ENCODE measurements at places on chromosomes 16 and 17. TPM values are rescaled to one million over a fixed set of nuclear protein-coding genes. Genes with fewer than 3 reads are reported as not detected.

HS3ST2 gene
- not detected for total RNA-seq

DNA sequence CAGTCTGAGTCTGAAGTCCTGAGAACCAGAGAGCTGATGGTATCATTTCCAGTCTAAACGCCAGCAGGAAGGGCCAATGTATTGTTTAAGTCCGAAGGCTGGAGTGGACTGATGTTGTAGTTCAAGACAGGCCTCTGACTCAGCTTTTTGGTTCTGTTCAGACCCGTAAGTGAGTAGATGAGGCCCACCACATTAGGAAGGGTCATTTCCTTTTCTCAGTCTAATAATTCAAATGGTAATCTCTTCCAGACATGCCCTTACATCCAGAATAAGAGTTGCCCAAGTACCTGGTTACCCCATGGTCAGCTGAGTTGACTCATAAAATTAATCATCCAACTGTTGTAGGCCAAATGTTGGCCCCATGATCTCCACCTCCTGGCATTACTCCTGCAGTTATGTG, 442.6 kb upstream of the HSBP1 start:
- DNase-seq: peak; percentile 76
- no peak overlapping the region for H3K4me3 ChIP-seq
- peaks cover 10% of the 10 kb centered on the region for H3K4me1 ChIP-seq
- H3K36me3 ChIP-seq: no peaks in the 10 kb centered on the region
- H3K27me3 ChIP-seq: no peaks in the 10 kb centered on the region
- peak overlapping the region; percentile 35 for H3K27ac ChIP-seq

DNA sequence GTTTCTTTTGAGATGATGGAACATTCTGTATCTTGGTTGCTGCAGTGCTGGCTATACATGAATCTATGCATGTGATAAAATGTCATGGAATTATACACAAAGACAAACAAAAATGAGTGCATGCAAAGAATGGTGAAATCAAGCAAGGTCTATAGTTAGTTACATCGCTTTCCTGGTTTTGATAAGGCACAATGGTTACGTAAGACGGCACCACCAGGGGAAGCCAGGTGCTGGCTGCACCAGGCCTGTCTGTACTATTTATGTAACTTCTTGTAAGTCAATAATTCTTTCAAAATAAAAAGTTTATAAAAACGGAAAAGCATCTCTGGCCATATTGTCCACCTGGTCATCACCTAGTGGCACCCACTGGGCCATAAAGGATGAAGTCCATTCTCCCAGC, 46.5 kb downstream of the ARHGAP27 start:
- no peak overlapping the region for H3K4me3 ChIP-seq
- H3K4me1 ChIP-seq: 0 out of 2 replicates have a peak, but pooled peaks cover 11% of the 10 kb centered on the region
- no peak for DNase-seq
- no peak overlapping the region for H3K27ac ChIP-seq
- H3K27me3 ChIP-seq: no peaks in the 10 kb centered on the region

- DNase-seq: no peak
- no peak overlapping the region for H3K4me3 ChIP-seq
- H3K4me1 ChIP-seq: peaks cover 14% of the 10 kb centered on the region
- peaks cover 12% of the 10 kb centered on the region for H3K27me3 ChIP-seq
These were observed 37.9 kb upstream of the SLC38A10 start for GRCh38 chr17:81332914-81333528.

SOST gene
- not detected for total RNA-seq

FOXF1 gene
- total RNA-seq: 4.0 TPM

DNA sequence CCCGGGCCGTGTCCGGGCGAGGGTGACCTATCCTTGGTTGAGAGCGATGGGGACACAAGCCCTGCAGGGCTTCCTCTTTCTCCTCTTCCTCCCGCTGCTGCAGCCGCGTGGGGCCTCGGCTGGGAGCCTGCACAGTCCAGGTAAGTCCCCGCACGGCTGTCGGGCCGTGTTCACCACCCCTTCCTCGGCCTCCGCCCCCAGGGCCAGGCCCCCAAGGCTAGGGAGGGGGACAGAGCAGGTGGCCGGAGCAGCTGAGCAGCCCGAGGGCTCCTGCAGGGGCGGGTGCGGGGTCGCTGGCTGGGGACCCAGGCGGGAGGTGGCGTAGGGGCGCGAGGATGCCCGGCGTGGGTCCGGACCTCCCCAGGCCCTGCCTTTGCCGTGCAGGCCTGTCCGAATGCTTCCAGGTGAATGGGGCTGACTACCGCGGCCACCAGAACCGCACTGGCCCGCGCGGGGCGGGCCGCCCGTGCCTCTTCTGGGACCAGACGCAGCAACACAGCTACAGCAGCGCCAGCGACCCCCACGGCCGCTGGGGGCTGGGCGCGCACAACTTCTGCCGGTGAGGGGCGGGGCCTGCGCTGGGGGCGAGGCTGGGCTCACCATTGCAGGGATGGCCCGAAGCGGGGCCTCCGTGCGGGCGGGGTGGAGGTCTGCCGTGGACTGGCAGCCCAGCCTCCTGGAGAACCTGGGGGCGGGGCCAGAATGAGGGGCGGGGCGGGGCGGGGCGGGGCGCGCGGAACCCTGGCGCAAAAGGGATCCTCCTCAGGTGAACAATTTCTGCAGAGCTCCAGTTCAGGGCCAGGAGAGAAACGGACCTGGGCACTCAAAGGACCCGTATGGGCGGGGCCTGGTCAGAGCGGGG, 631 bp downstream of the KREMEN2 start:
- peaks cover 55% of the 10 kb centered on the region for H3K27me3 ChIP-seq
- no peak overlapping the region for H3K27ac ChIP-seq
- no peaks in the 10 kb centered on the region for H3K36me3 ChIP-seq
- H3K4me1 ChIP-seq: no peaks in the 10 kb centered on the region
- no peak overlapping the region for H3K4me3 ChIP-seq

DNA sequence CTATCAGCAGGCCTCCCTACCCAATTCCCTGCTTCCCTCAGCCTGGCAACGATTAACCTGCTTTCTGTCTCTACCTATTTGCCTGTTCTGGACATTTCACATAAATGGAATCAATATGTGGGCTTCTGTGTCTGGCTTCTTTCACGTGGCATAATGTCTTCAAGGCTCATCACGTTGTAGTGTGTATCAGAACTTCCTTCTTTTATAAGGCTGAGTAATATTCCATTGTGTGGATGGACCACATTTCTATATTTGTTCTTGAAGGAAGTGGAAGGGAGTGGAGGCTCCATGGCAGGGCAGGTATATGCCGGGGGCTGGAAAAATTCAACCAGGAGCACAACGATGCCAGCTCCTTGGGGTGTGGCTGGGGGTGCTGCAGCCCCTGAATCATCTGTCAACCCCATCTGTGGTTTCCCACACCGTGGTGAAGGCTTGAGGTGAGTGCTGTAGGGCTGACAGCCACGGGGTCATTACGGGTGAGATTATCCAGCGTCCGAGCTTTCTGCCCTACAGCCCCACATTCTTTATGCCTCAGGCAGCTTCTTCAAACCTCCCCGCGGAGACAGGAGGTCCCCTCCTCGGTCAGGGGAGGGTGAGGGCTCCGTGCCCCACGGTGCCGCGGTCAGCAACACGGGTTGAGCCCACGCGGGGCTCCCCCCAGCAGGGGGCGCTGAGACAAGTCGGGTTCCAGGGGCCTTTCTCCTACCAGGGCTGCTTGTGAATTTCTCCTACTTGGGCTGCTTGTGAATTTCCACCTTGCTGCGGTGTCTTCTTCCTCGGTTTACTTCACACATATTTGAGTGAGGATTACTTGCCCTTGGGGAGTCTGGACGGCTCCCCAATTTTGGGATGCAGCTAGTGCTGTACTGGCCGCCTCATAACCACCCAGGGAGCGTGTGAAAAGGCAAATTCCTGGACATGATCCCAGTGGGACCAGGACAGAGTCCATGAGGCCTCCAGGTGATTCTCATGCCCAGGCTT, 18.3 kb upstream of the WFIKKN2 start:
- H3K4me1 ChIP-seq: no peaks in the 10 kb centered on the region
- peaks cover 6% of the 10 kb centered on the region for H3K27me3 ChIP-seq
- no peaks in the 10 kb centered on the region for H3K36me3 ChIP-seq
- peak; percentile 58 for DNase-seq

DNA sequence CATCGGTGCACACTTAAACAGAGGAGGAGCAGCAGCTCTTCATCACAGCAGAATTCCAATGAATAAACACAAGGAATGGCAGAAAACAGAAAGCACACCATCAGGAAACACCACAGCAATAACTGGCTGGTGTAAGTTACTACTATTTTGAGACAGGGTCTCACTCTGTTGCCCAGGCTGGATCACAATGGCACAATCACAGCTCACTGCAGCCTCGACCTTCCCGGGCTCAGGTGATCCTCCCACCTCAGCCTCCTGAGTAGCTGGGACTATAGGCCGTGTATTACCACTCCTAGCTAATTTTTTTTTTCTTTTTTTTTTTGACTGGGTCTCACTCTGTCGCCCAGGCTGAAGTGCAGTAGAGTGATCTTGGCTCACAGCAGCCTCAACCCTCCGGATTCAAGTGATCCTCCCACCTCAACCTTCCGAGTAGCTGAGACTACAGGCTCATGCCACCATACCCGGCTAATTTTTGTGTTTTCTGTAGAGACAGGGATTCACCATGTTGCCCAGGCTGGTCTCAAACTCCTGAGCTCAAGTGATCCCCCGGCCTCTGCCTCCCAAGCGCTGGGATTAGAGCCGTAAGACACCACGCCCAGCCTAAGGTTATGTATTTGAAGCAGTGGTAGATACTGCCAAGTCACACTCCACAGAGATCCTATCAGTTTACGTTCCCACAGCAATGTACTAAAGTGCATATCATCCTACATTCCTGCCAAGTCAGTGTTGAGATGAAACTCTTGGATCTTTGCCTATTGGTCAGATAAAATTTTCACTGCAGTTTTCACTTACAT, 20.7 kb downstream of the TRAP1 start:
- DNase-seq: peak; percentile 56
- H3K4me1 ChIP-seq: peaks cover under 1% of the 10 kb centered on the region
- no peaks in the 10 kb centered on the region for H3K36me3 ChIP-seq
- H3K4me3 ChIP-seq: no peak overlapping the region

GRCh38 chr17:18261146-18261515, 669 bp downstream of the MIEF2 start:
- peaks cover 26% of the 10 kb centered on the region for H3K4me1 ChIP-seq
- H3K27me3 ChIP-seq: no peaks in the 10 kb centered on the region
- peak overlapping the region; percentile 96 for H3K4me3 ChIP-seq
- peaks cover 5% of the 10 kb centered on the region for H3K36me3 ChIP-seq
- DNase-seq: peak; percentile 81

ALOX15B gene
- total RNA-seq: not detected

GRCh38 chr16:84308120-84308519, 13.4 kb downstream of the WFDC1 start:
- no peaks in the 10 kb centered on the region for H3K4me1 ChIP-seq
- H3K27ac ChIP-seq: no peak overlapping the region
- H3K27me3 ChIP-seq: peaks cover 35% of the 10 kb centered on the region
- DNase-seq: peak; percentile 72
- no peak overlapping the region for H3K4me3 ChIP-seq

CCL4 gene
- total RNA-seq: not detected

DNA sequence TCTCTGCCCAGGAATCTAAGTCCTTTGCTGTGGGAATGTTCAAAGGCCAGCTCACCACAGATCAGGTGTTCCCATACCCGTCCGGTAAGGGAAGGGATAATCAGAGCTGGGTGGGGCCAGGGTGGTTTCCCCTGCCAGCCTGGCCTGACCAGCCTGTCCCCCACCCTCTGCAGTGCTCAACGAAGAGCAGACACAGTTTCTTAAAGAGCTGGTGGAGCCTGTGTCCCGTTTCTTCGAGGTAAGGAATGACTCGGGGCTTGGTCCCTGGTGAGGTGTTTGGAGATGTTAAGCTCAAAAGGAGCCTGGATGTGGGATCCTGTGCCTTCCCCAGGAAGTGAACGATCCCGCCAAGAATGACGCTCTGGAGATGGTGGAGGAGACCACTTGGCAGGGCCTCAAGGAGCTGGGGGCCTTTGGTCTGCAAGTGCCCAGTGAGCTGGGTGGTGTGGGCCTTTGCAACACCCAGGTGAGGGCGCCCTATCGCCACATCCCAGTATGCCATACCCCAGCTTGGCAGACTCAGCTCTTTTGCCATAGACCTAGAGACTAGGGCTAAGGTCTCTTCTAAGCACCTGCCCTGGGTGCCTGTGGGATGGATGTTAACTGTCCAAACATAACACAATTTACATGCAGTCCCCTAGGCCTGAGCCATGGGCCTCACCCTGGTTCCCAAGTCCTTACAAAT, 997 bp downstream of the ACADVL start:
- H3K27ac ChIP-seq: peak overlapping the region; percentile 86
- H3K36me3 ChIP-seq: peaks cover 21% of the 10 kb centered on the region
- no peaks in the 10 kb centered on the region for H3K27me3 ChIP-seq
- H3K4me3 ChIP-seq: peak overlapping the region; percentile 81
- peaks cover 24% of the 10 kb centered on the region for H3K4me1 ChIP-seq

DNA sequence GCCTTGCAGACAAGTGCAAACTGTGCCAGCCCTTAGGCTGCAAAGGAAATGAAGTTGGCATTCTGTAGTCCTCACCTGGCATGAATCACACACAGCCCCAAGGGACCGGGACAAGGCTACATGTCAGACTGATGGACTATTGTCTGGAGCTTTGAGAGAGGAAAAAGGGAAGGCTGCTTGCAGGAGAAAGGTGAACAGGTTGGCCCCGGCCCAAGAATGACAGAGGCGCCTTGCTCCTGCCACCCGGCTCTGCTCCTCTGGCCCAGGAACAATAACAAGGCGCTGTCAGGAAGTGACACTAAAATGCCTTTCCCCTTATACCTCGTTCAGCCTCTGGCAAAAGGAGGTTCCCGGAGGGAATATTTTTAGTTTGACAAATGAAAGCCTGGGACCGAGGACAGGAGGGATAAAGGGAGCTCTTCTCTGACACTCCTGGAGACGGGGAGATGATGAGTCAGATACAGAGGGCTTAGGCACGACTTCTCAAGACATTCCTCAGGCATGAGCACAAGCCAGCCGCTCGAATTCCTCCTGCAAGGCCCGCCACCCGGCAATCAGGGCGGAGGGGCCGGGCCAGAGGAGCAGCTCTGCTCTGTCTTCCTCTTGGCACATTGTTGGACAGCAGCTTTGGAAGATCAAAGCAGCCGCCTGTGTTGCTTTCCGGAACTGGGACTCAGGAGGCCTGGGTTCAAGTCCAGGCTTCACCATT, 105.8 kb downstream of the NOG start:
- H3K4me3 ChIP-seq: peak overlapping the region; percentile 29

HOXB13 gene
- not detected for total RNA-seq

- H3K4me1 ChIP-seq: 0 out of 2 replicates have a peak, but pooled peaks cover 8% of the 10 kb centered on the region
- H3K27me3 ChIP-seq: no peaks in the 10 kb centered on the region
- H3K36me3 ChIP-seq: no peaks in the 10 kb centered on the region
- no peak for DNase-seq
These were observed 130.8 kb downstream of the GAS7 start for GRCh38 chr17:10067446-10068143.

GRCh38 chr17:66340720-66341119, 38.3 kb downstream of the PRKCA start:
- H3K36me3 ChIP-seq: no peaks in the 10 kb centered on the region
- H3K27me3 ChIP-seq: no peaks in the 10 kb centered on the region
- no peak for DNase-seq
- H3K4me1 ChIP-seq: no peaks in the 10 kb centered on the region

DNA sequence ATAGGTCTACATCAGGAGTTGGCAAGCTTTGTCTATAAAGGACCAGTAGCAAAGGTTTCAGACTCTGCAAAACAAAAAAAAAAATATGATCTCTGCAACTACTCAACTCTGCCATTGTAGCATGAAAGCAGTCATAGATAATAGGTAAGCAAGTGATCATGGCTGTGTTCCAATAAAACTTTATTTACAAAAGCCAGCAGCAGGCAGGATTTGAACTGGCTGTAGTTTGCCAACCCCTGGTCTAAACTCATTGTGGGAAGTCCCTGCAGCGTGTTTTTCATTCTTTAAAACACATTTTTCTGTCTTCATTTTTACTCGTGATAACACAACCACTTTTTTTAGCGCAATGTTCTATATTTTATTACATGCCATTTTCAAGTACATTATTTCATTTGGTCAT, 127.5 kb upstream of the COX10 start:
- H3K4me1 ChIP-seq: no peaks in the 10 kb centered on the region
- no peak for DNase-seq
- H3K4me3 ChIP-seq: no peak overlapping the region
- no peaks in the 10 kb centered on the region for H3K36me3 ChIP-seq

Measured in GM23248 (cell line).